ENCODE measurements at places on chromosomes 12 and 14.

DNA sequence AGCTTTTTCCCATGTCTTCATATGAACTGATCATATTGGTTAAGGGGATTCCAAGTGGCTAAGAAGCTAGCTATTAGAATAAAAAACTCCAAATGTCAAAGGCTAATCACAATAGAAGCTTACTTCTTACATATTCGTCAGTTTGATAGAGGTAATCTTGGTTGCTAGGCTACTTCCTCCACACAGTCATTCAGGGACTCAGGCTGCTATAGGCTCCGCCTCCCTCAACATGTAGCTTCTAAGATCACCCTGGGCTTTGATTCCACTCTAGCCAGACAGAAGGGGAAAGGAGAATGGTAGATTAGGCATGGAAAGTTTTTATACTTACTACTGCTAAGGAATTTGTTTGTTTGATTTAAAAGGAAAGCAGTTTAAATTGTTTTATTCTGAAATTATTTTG lies 207.9 kb downstream of the EFCAB11 start:
- ATAC-seq, result no peak

DNA sequence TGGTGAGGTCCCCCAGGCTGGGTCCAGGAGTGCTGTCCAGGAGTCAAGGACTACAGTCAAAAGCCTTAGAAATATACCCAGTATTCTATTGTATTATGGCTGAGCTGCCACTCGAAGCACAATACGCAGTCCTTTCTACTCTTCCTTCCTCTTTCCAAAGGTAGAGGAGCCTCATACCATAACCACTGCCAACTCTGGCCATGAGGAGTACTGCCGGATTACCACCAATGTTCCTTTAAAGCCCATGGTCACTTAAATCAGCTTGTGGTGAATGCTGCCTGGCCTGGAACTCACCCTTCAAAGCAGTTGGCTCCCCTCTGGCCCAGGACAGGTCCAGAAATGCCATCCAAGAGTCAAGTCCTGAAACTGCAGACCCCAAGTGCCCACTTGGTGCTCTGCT lies 425.4 kb downstream of the SLC16A7 start:
- ATAC-seq, result no peak

- ATAC-seq, result no peak
These were observed 13.5 kb downstream of the WNK1 start for GRCh38 chr12:765840-766239.

GRCh38 chr14:85532374-85533022 lies 2.6 kb downstream of the FLRT2 start:
- no peak for ATAC-seq

- no peak for ATAC-seq
These were observed 126.7 kb upstream of the PTPRQ start for GRCh38 chr12:80317307-80317706.

Data from SK-N-SH treated with all-trans-retinoic acid at 6 μM for 48 hours (cell line).